CD4-positive, alpha-beta T cell treated with Interleukin-15 for 4 hours (primary cell): ENCODE measurements at places on chromosomes 7 and 10.
A peak's percentile ranks its signal among the peaks of the same experiment; 100 is the strongest.

- no peak for DNase-seq
These were observed 98.0 kb downstream of the GRB10 start for GRCh38 chr7:50684713-50685075.

GRCh38 chr10:6342096-6342685, 139.5 kb downstream of the PFKFB3 start:
- DNase-seq: no peak

- DNase-seq: no peak
These were observed 154.1 kb downstream of the RNLS start for GRCh38 chr10:88428976-88429375.

- DNase-seq: no peak
These were observed 25.2 kb upstream of the NPTX2 start for GRCh38 chr7:98591926-98592325.

- no peak for DNase-seq
These were observed 36.4 kb downstream of the FAM204A start for GRCh38 chr10:118305730-118306129.

GRCh38 chr7:28140979-28141378, 39.6 kb downstream of the JAZF1 start:
- DNase-seq: no peak

GRCh38 chr10:12540341-12540781, 191.0 kb downstream of the CAMK1D start:
- no peak for DNase-seq

- no peak for DNase-seq
These were observed 510.3 kb downstream of the PTPRN2 start for GRCh38 chr7:158077151-158077840.

DNA sequence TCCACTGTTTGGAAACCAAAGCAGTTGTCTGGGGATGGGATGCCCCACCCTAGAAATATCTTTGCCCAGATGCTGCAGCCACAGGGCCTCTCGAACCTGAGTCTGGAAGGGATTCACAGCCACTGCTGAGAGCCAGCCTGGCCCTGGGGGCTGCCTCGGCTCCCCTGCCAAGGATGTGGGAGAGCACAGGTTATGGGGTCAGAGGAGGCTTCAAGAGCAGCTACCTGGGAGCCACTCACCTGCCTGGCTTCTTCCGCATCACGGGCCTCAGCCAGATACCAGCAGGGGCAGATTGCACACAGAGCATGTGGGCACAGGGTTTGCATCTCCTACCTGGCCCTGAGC, 5.4 kb upstream of the PWWP2B start:
- no peak for DNase-seq

DNA sequence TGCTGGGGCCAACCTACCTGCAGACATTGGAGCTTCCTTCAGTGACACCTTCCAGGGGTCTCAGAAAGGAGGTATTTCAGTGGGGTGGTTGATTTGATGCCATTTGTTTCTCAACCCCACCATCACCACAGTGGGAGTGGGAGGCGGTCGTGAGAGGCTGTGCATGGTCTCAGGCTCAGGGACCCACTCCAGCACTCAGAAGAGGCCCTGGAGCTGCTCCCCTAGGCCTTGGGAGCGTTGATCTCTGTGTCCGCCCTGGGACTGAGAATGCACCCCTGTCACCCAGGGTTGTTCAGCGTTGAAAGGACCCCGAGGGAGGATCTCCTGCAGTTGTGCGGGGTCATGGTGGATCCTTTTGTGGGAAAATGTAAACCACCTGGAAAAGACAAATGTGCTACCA, 410.6 kb downstream of the GLRX3 start:
- no peak for DNase-seq

DNA sequence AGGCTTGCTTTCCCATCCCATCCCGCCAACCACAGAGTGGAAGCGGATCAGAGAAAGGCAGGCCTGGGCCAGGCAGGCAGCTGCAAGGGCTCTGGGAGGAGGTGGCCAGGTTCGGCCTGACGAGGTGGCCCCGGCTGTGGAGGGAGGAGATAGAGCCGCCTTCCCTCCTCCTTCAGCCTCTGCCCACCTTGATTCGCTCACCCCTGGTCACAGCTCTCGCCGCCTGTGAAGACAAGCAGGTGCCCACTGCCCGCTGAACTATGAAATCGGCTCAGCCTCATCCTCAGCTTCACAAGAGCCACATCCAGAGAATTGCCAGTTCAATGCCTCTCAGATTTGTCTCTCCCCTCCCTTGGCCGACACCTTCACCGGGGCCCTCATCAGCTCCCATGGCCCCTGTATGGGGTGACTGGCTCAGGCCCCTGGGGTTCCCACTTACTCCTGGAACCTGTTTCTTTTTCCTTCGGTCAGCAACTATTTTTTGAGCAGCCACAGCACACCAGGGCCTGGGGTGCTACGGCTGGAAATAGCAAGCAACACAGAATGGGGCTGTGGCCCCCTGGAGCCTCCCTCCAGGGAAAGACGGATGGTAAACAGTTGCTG, 80.0 kb upstream of the CHST15 start:
- no peak for DNase-seq

DNA sequence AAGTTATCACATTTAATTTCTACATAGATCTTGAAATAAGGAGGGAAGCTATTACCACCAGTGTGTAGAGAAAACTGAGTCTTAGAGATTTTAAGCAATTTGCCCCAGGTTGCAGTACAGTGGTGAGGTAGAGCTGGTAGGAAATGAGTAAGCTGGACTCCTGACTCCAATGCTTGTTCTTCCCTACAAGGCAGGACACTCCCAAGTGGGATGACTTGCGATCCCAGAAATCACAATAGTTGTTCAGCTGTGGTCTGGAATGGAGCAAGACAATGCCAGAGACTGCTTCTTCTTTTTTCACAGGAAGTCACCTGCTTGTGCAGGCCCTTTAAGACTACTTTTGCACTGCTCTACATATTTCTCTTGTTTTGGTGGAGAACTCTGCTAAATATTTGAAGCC, 327.2 kb upstream of the BMPER start:
- no peak for DNase-seq

DNA sequence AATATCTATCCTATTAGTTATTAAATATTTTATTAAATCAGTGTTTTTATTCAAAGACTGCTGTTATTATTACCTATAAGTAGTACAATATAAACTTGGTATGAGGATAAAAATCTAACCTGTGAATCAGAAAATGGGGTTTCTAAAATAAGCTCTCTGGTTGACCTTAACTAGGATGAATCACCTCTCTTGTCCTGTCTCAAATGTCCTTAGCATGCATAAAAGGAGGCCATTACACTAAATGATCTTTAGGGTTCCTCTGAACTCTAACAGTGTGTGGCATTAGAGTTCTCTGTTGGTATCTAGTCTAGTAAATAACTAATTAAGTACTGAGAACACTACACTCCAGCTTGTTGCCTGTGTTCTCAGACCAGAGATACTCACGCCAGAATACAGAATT, 143.1 kb upstream of the LRRTM3 start:
- no peak for DNase-seq

- no peak for DNase-seq
These were observed 10.3 kb downstream of the CUL1 start for GRCh38 chr7:148709014-148709413.

GRCh38 chr7:135281363-135281949, 47.8 kb downstream of the STRA8 start:
- DNase-seq: peak; percentile 82

DNA sequence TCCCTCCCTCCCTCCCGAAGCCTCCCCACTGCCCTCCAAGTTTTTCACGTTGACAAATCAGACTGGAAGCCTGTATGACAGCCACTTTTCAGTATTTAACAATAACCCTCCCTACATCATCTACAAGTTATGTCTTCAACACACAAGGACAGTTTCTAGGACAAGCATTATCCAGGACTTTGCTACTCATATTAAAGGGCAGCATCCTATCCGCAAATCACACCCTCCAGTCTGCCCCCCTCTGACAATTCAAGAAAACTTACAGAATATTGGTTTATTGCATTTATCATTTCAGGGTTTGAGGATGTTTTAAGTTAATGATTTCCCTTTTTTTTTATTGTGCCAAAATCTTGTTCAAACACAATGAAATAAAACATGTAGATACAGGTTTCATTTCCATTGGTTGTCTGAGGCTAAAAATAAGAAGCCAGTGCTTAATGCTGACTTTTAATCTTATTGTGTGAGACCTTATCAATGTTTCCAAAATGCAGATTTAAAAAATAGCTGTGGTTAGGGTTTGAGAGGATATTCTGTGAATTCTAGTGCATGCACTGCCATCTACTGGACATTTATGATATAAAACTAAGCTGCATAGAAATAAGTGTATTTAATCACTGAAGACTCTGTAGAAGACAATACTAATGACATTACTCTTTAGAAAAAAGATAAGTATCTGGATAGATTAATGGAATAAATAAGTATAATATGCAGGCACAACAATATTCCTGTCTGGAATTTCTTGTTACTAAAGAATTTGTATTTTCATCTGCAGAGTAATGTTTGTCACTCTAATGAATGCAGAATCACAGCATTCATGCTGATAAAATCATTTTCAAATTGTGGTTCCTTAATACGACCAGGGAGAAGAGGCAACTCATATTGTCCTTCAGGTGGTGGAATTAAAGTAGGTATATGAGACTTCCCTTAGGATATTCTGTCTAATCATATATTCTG, 64.1 kb downstream of the CAV1 start:
- DNase-seq: peak; percentile 52

DNA sequence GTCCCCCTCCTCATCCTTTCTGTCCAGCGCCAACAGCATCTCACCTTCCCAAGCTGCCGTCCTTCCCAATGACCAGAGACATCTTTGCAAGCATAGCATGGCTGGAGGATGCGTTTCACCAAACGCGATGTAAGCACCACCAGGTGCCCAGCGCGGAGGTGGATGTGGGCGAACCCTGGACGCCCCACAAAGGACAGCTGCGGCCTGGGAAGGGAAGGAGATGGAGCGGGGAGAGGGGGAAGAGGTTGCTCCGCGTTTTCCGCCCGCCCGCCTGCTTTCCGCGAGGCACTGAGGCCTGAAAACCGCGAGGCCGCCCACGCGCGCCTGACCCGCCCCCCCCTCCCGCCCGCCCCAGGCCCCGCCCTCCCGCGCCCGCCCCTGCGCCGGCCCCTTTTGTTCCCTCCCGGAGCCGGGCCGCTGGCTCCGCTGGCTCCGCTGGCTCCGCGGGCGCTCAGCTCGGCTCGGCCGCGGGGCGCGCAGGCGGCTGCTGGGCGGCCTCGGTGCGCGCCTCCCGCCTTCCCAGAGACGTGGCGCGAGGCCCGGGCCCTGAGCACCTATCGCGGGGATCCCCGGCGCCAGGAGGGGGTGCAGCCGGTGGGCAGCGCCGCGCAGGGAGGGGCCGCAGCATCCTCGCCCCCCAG, at the start of gene CLIP2:
CLIP2 (plus strand) TSS at position 390 of the 641 bp plus-strand sequence. CDS start 28,140 bp downstream, outside the sequence.
- DNase-seq: peak; percentile 77

- no peak for DNase-seq
These were observed 9.1 kb upstream of the PRKAR2B start for GRCh38 chr7:107035446-107035845.

DNA sequence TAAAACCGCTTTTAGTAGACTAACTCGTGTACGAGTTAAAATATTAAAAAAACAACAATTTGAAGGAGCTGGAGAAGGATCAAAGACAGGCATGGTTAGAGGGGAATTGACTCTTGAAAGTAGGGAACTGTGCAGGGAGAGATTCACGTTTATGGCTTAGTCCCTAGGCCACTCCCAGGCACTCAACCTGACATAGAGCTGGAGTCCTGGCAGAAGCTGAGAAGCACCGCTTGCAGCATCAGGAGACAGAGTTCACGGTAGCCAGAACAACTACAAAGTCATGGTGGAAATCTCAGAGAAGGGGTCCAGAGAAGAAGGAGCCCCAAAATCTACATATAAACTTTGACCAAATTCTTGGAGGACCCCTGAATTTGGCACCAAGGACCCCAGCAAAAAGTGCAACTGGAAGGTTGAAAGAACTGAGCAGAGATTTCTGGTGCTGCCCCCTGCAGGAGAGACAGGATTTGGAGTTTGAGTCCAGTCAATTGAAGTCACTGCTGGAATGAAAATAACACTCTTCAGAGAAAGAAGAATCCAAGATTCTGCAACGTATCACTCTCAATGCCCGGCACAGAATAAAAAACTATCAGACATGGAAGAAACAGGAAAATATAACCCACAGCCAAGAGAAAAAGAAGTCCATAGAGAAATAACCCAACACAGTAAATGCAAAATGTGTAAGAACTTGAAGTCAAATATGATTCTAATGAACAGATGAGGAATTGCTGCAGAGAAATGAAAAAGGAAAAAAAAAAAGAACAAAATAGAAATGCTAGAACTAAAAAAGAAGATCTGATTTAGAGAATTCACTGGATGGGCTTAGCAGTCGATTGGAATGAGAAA, 493.3 kb upstream of the PODXL start:
- DNase-seq: peak; percentile 16

DNA sequence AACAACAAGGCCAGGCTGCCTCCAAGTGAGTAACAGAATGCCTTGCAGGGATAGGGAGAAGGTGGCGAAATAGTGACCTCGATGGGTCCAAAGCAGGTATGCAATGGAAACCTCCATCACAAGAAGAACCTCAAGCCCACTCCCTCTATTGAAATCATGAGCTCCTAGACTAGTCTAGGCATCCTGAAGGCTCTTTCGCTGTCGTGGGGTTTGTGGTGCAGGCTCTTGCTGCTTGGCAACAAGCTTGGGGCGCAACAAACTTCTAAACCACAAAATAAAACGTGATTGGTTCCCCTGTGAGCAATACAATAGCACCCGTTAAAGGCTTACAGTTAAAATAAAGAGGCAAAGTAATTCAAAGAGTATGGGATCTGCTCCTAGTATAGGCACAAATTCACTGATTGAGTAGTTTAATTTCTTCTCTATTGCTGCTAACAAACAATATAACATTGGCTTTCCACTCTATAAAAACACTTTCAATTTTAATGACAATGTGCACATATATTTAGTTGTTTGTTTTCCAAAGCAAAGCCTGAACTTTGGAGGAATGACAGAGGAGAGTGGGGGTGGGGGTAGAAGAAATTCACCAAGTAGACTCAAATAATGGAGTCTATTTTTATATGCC, 64.1 kb downstream of the C10orf67 start:
- no peak for DNase-seq

DNA sequence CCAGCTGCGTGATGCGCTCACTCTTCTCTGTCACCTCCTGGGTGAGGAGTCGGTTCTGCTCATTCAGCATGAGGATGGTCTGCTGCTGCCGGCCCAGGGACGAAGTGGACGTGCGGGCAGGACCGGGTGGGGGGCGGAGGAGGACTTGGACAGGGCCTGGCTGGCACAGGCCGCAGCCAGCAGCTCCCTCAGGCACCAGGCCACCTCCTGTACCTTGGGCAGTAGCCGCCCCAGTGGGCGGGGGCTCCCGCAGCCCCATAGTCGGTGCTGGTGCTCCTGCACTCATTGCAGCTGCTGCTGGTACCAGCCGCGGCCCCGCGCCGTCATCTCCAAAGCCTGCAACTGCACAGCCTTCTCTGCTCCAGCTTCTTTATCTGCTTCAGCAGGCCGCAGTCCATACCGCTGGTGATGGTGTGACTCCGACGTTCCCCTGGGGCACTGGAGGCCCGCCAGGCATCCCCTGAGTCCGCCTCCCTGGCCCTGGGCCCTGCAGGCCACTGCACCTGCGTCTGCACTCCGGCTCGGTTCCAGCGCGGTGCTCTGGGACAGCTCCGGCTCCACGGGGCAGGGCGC, 884.9 kb upstream of the ZNF722 start:
- no peak for DNase-seq

- DNase-seq: no peak
These were observed 628 bp downstream of the TAF6 start for GRCh38 chr7:100118388-100119071.
